ENCODE measurements at places on chromosomes 7 and 10.

- no peak for DNase-seq
Observed at GRCh38 chr10:20835335-20835734, 61.8 kb downstream of the NEBL start.

- DNase-seq: no peak
Observed at GRCh38 chr7:34135924-34136323, 230.6 kb downstream of the BMPER start.

- no peak for DNase-seq
Observed at GRCh38 chr7:91249506-91250233, 14.6 kb upstream of the FZD1 start.

GRCh38 chr10:131425752-131426533, 114.4 kb upstream of the TCERG1L start:
- DNase-seq: no peak

DNA sequence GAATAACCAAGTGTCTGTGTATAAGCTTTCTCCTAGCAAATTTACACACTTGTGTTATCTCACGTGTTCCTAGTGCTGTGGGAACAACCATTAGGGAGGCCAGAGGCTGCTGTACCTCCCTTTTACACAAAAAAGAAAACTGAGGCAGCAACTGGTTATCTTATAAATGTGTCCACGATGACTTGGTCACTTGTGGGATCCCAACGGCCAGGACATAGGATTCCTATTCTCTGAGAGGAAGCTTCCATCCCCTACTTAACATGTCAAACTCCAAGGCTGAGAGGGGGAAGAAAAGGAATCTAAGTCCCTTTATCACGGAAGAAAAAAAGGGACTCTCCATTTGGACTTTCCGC, 484 bp downstream of the ZNF438 start:
- no peak for DNase-seq

GRCh38 chr10:77393411-77393810, 244.2 kb downstream of the KCNMA1 start:
- DNase-seq: no peak

GRCh38 chr7:140591180-140591902, 49.3 kb downstream of the DENND2A start:
- no peak for DNase-seq

- no peak for DNase-seq
Observed at GRCh38 chr10:99938563-99938962, 71.2 kb downstream of the DNMBP start.

DNA sequence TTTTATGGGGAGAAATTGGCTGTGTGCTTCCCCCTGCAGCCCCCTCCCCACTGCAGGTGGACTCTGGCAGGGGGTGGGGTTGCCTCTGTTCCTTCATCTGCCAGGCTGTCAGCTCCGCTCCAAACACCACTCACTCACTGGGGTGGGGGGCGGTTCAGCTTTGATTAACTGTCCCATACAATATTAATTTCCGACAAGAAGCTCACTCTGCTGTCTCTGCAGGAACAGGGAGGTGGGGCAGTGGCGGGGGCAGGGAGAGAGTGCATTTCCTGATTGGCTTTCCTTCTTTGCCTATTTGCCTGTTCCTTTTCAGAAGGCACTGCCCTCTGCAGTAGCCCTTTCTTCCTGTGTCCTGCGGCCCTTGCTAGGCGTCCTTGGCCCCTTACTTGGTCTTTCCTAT, 500.8 kb downstream of the PLXNA4 start:
- DNase-seq: no peak

GRCh38 chr7:44073664-44074348, 8.4 kb upstream of the PGAM2 start:
- peak; percentile 40 for DNase-seq

- DNase-seq: no peak
Observed at GRCh38 chr7:81789406-81790119, 19.7 kb upstream of the HGF start.

DNA sequence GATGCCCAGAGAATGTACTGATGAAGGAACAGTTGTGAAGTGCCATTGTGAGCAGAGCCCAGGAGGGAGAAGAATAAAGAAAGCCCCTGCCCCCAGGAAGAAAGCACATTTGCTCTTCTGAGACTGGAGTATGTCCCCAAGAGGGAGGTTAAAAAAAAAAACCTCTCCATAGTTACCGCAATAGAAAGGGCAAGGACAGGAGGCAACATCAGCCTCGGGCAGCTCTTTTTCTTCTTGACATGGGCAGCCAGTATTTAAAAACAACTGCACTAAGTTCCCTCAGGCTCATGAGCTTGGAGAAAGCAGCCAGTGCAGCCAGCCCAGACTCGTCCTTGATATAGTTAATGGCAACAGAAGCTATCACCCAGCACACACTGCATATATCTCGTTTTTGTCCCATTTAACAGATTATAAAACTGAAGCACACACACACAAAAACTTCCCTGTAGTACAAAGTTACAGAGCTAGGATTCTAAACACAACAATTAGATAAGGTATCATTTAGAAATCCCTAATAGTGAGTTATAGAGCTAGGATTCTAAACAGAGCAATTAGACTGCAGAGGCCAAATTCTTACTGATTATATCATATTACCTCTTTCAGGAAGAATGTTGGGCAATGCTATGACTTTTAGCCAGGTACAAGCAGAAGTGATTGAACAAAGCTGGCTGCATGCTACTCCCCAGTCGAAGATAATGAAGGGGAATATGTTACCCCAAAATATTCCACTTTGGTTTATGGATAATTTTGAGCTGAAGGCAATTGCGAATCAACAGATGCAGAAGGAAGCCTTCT, 823.5 kb downstream of the GRID1 start:
- DNase-seq: no peak

DNA sequence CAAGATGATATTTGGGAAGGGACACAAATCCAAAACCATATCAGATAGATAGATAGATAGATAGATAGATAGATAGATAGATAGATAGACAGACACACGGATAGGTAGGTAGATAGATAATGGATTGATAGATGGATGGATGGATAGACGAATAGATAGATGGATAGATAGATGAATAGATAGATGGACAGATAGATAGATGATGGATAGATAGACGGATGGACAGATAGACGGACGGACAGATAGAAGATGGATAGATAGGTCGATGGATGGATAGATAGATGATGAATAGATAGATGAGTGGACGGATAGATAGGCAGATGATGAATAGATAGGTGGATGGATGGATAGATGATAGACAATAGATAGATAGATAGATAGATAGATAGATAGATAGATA, 39.8 kb downstream of the NPTX2 start:
- DNase-seq: no peak

DNA sequence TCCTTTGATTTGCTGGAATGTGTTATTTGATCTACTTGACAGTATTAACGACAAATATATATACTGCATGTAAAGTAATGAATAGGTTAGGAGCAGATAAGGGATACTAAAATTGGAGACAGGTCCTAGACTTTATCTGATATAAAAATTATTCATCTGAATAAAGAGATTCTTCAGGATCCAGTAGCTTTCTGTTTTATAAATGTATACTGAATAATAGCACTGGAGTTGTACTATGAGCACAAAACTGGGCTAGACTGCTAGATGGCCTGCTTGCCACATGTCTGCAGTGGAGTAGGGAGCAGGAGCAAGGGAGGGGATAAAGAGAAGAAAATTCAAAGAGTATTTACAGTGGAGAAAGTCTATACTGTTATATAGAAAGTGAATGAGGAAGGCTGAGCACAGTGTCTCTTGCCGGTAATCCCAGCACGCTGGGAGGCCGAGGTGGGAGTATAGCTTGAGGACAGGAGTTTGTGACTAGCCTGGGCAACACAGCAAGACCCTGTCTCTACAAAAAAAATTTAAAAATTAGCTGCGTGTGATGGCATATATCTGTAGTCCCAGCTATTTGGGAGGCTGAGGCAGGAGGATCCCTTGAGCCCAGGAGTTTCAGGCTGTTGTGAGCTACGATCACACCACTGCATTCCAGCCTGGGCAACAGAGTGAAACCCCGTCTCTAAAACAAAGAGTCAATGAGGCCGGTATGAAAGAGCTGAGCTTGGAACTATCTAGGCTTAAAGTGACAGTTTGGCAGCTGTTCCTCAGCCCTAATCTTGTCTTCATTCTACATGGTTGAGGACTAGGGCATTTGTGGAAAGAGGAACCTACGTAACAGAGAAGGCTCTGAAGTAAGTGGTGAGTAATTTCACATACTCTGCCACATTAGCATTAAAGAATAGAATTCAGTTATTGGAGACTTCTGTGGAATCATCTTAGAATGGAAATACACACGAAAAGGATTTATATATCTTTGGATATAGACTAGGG, 41.8 kb downstream of the CD36 start:
- DNase-seq: no peak

GRCh38 chr10:28280652-28281051, 22.2 kb downstream of the MPP7 start:
- DNase-seq: no peak

DNA sequence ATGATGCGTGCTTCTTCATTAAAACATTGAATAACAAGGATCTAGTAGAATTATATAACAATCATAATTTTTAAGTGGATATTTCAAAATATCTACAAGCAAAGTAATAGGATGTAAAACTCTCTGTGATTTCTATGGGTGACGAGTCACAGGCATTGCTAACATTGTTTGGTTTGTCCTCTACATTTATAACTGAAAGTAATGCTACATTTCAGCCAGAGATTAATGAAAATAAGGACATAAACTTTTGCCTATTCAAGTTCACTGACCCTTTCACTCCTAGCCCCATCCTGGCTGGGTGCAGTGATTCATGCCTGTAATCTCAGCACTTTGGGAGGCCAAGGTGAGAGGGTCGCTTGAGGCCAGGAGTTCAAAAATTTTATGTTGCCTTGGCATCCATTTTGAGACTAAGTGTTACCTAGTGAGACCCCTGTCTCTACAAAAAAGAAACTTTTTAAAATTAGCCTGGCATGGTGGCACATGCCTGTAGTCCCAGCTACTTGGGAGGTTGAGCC, 38.4 kb upstream of the HSPA12A start:
- no peak for DNase-seq

GRCh38 chr7:138854115-138854645, 56.2 kb upstream of the ATP6V0A4 start:
- DNase-seq: no peak

GRCh38 chr10:6514844-6515780, 65.0 kb downstream of the PRKCQ start:
- no peak for DNase-seq

DNA sequence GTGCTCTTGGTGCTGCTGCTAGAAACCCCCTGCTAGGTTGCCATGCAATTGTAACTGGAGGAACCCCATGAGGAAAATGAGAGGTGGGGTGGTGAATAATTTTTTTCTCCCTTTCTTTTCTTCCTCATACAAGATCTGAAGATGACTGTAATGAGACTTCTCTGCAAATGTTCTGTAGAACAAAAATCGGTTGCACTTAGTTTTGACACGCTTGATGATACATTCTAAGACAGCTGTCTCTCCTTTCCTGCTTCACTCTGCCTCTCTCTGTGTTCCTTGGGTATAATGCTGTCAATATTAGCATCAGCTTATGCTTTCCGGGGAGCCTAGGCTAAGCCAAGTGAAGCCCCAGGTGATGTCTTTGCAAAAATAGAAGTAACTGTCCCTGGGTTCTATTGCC, 721.5 kb downstream of the POM121L12 start:
- no peak for DNase-seq

GRCh38 chr10:72389014-72389413, 34.3 kb upstream of the DNAJB12 start:
- no peak for DNase-seq

- no peak for DNase-seq
Observed at GRCh38 chr7:46672861-46673260, 751.8 kb upstream of the IGFBP3 start.

GRCh38 chr10:78960316-78960800, 108.4 kb upstream of the ZMIZ1 start:
- no peak for DNase-seq

GRCh38 chr10:75043256-75044131, 68.0 kb upstream of the SAMD8 start:
- peak; percentile 31 for DNase-seq

GRCh38 chr10:108789919-108790318, 1133.4 kb downstream of the XPNPEP1 start:
- no peak for DNase-seq

- DNase-seq: no peak
Observed at GRCh38 chr10:96529634-96530279, 16.0 kb upstream of the TLL2 start.
